ENCODE measurements at places on chromosomes 1 and 21.

GRCh38 chr1:48105165-48105564 lies 108.0 kb upstream of the TRABD2B start:
- no peak for DNase-seq

GRCh38 chr21:45324489-45325205 lies 37.0 kb upstream of the POFUT2 start:
- DNase-seq = no peak

DNA sequence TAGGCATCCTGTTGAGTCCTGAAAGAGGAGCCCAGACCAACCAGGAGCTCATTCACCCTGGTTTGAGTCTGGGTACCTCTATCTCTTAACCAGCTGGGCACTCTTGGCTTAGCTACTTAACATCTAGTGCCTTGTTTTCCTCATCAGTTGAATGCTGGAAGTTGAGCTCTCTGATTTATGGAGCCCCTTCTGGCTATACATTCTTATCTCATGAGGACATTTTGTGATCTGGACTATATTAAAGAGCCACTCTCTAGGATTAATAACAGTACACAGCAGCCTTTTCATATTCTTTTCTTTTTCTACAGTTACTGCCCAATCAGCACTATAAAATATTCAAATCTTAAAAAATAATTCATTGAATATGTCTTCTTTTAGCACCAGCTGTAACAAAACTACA lies 296.9 kb upstream of the RUNX1 start:
- DNase-seq = no peak

- no peak for DNase-seq
These were observed 420.9 kb upstream of the CAMK1G start for GRCh38 chr1:209162651-209163050.

- no peak for DNase-seq
These were observed 126.4 kb downstream of the DHRS3 start for GRCh38 chr1:12491656-12492055.

GRCh38 chr1:207858281-207858680 lies 52.6 kb downstream of the CD34 start:
- DNase-seq = no peak

All from SW 1271 (cell line).